GM03348 (cell line): ENCODE measurements at places on chromosomes 2 and 18.

DNA sequence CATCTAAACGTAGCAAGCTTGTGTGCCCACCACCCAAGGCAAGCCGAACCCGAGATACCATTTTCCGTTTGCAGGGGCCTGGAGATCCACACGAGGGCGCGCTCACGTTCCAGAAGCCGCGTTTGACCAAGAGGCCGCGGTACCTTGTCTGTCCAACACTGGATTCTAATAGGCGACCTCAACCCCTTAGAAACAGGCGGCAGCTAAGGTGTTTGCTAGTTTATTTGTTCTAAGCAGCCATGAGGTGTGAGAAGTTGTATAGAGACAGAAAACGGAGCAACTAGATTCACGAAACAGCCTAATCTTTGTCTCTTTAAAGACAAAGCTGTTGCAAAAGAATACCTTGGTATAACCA is 4.2 kb downstream of the HOXD11 start:
- no peak for DNase-seq

DNA sequence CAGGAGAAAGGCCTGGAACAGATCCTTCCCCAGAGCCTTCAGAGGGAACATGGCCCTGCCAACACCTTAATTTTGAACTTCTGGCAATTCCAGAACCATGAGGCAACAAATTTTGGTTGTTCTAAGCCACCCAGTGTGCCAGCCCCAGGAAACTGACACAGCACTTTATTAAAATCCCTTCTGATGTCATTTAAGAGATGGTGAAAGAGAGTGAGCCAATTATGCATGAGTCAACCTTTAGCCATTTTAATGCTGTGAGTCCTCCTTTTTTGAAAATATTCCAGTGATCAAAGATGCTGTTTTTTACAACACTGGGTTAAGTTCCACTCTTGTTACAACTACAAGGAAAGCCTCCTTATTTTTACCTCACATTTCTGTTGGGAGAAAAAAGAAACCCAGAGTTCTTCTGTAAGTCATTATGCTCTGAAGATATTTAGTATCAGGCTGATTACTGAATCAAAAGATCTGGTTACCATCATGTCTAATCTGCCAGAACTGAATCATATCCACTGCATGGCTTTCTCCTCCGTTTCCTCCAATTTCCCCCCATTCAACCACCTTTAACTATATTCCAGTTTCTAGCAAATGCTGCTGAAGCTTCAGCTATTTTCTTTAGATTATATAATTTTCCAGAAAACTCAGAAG is 235.4 kb downstream of the TXNL1 start:
- DNase-seq: peak; percentile 75

DNA sequence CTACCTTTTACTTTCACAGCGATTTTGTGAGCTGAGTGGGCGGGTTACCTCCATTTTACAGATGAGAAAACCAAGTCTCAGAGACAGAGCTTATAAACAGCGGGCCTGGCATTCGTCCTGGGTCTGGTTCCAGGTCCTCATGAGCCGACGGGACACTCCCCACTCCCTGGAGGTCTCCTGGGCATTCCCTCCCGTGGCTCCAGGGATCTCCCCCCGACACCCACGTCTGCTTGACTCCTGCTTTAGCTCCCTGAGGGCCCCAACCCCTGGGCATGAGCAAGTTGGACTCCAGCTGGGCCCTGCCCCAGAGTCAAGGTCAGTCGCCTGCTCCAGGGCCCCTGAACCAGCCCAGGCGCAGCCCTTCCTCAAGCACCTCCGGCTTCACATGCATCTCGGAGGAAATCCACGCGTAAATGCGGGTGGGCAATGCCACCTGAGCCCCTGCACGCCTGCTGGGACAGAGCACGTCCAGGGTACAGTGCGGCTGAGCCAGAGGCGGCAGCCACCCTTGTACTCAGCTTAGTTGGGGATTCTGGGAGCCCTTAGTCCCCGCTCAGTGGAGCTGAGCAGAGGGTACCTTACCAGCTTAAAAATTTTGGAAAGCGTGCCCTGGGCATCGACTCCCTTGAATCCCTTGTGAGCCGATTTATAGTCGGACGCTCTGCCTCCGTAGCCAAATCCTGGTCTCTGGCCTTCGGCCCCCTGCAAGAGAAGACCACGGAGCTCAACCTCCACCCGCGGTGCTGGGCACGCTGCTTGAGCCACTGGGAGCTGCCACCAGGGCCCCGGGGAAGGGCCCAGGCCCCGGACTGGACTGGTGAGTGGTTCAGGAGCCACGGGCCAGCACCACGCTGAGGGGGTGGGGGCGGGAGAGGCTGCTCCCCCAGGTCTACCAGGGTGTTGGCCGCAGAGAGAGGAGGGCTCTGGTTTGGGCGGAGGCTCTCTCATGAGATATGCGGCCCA is 148.1 kb downstream of the MBP start:
- no peak for DNase-seq

DNA sequence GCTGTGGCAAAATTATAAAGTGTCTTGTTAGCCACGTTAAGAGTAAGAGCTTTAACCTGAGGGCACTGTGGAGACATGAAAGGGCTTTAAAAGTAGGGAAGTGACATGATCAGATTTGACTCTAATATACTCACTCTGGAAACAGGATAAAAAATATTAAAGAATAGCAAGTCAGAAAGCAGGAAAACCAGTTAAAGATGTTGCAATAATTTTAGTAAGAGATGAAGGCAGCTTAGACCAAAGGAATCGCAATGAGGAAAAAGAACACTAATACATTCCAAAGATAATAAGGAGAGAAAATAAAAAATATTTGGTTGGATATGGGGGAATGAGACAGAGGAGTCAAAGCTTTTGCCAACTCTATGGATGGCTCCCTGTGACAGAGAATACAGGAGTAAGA is 183.8 kb downstream of the DYM start:
- no peak for DNase-seq

- no peak for DNase-seq
These were observed 6.1 kb upstream of the TMBIM1 start for GRCh38 chr2:218298314-218298875.

DNA sequence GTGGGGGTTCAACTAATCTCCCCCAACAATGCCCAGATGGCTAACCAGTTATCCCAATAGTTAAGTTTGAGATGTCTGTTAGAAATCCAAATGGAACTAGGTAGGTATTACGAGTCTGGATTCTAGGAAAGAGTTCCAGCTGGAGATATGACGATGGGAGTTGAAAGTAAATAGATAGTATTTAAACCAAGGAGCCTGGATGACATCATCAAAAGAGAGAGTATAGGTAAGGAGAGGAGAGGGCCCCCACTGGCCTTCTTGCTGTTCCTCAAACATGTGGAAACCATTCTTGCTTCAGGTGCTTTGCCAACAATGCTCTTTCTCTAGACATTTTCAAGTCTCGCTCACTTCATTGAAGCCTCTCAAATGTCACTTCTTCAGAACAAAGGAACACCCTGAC is 26.0 kb upstream of the PAIP2B start:
- DNase-seq: no peak

DNA sequence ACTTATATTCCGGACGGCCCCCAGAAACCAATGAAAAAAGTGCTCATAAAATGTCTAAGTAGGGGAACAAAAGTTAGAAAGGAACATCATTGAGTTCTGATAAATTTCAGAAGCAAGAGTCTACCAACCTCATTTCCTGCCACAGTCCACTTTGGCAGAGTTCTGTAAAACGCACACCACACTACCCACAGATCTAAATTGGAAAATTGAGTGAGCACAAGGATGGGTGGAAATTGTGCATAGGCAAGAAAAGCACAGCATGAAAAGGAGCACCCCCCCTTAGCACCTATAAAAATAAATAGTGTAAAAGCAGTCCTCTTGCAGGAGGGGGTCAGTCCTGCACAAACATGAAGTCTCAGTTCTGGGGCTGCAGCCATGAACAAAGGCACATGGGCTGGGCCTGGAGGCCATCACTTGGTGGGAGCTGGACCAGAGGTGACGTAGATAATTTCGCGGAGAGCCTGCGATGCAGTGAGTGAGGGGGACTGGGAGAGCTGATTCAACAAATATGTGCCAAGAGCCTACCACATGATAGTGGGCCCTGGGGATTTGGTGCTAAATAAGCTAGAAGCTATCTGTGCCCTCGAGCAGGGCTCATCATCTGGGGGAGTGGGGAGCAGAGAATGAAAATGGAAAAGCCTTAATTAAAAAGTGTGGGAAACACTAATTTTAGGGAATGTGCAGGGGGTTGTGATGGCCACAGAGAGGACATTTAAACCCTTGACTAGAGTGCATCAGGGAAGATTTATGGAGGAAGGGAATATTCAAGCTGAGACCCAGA is 48.9 kb upstream of the SPP2 start:
- no peak for DNase-seq

DNA sequence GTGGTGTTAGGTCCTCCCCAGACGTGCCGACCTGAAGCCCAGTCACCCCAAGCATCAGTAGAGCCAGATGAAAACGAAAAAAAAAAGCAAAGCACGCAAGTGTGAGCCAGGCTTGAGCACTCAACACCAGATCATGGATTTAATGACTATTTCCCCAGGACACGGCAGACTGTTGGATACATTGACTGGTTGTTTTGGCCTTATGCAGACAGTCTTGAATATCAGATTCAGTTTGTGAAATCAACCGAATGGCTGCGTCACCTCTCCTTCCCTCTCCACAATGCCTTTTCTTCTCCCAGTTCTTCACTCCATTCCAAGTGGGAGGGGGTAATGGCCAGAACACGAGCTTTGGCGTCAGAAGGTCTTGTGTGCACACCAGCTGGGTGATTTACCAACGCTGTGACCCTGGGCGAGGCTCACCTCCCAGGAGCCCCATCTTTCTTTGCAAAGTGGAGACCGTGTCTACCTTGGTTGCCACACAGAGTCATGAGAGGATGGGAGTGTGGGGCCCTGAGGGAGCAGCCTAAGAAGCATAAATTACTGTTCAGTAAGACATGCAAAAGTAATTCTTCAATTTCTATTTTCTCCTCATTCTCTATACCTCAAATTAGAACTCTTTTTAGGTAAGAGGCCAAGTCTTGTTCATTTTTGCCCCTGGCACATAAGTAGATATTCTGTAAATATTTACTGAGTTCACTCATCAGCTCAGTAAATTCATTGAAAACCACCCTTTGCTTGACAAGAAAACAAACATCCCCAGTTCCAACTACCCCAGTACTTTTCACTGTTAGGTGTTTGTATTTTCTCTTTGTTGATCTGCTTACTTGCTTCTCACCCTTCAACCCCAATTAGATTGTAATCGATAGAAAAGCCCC is 181.1 kb upstream of the COPS8 start:
- no peak for DNase-seq
